ENCODE measurements at places on chromosomes 4 and X.

GRCh38 chrX:44012484-44013096 is 39.4 kb upstream of the NDP start:
- DNase-seq: peak; percentile 14

DNA sequence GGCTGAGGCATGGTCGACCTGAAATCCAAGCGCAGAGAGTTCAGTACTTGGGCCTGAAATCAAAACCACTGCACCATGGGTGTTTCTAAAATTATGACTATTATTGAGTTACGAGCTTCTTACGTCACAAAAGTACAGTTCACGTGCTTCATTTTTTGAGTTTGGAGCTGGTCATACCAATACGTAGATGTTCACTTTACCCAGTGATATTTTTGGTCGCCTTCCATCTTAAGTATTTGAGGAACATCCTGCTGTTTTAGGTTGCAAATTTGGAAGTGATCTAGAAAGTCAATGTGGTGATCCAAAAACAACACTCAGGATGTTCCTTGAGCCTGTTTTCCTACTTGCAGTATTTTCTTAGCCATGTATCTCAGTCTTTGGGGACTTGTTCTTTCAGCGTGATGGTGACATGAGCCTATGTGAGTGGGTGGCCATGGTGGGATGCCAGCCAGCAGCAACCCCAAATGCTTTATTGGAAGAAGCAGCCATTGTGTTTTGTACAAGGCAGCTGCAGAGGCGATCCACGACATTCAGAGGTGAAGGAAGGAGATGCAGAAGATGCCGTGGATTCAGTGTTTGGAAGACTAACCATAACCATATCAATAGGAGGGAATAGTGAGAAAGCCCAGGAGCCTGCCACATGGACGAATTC is 28.7 kb downstream of the LDB2 start:
- no peak for DNase-seq

GRCh38 chr4:89001647-89002445 is 55.1 kb downstream of the FAM13A start:
- no peak for DNase-seq

GRCh38 chr4:91288702-91289311 is 1015.0 kb upstream of the GRID2 start:
- no peak for DNase-seq

DNA sequence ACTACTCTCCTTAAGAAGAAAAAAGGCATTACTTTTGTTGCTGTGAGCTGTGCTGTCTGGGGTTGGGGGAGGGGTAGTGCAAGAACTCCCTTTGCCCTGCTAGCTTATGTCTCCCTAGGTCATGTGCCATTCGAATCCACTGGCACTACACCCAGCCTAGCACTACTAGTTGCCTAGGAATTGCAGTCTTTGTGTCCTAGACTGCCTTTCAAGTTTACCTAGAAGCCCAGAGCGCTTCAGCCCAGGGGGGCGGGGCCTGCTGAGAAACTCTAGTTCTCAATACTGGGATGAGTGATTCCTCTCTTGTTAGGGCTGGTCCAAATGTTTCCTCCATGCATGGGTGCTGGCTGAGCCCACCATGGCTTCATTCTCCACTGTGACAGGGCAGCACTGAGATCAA is 1011.5 kb downstream of the PCDH19 start:
- no peak for DNase-seq

GRCh38 chrX:1521459-1521956 is 15.5 kb downstream of the P2RY8 start:
- peak; percentile 42 for DNase-seq

DNA sequence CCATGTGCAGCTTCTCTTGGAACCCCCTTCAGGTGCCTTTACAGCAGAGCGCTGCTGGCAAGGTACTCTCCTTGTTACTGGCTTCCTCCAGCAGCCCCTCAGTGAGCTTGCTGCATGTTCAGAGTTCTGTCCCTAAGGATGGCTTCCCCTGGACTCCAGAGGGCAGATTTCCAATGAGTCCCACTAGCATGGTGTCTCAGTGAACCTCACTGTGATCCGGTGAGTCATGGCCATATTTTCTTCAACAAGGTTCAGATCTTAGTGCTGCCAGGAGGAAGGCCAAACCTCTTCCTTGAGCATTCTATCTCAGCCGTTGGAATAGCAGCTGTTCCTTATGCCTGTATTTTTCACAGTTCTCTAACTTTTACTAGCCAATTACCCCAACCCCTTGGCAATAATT is 98.8 kb downstream of the CASK start:
- DNase-seq: peak; percentile 1
